Heart right ventricle (tissue), 16 donors: ENCODE measurements at places on chromosomes 1 and 21. TPM values are rescaled to one million over a fixed set of nuclear protein-coding genes. Genes with fewer than 3 reads are reported as not detected.

The NFYC gene
- 73.4 TPM for total RNA-seq

DNA sequence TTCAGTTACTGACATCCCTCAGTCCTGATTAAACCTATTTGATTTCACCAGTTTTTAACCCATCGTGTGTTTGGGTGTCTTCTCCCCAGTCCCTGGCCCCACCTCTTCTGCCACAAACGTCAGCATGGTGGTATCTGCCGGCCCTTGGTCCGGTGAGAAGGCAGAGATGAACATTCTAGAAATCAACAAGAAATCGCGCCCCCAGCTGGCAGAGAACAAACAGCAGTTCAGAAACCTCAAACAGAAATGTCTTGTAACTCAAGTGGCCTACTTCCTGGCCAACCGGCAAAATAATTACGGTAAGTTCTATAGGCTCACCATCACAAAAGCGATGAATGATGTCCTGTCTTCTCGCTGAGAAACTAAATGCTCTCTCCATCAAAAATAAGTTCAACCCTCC, 28.7 kb downstream of the NBPF3 start:
- no peak for DNase-seq

DNA sequence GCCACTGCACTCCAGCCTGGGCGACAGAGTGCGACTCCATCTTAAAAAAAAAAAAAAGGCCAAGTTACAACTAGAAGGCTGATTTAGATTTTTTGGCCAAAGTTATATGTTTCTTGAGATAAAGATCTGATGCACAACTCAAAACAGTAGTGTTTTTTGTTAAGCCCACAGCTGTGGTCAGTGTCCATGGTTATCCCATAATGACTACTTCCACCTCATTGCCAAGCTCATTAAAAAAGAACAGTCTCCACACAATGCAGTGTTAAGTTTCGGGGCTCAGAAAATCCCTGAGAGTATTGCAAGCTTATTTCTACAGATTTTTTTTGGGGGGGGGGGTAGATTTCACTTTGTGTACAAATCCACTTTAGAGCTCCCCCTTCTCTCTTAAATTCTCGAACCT, 120.5 kb downstream of the RUNX1 start:
- no peak for DNase-seq

DNA sequence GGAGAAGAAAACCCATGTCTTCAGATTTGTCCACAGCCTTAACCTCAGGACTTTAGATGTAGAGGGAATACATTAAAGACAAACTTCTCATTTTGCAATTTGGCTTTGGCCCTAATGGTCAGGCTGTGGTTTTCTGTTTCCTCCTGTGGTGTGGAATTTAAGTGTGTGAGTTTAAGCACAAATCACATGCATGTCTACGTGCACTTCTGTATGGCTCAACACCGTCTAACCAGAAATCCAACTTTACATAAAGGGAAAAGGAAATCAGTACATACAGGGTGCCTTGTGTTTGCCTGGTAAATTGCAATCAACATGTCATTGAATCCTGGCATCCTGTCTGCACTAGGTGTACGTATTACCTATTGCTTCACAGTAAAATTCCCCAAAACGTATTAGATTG, 1.2 kb upstream of the ZNF124 start:
- DNase-seq = no peak

DNA sequence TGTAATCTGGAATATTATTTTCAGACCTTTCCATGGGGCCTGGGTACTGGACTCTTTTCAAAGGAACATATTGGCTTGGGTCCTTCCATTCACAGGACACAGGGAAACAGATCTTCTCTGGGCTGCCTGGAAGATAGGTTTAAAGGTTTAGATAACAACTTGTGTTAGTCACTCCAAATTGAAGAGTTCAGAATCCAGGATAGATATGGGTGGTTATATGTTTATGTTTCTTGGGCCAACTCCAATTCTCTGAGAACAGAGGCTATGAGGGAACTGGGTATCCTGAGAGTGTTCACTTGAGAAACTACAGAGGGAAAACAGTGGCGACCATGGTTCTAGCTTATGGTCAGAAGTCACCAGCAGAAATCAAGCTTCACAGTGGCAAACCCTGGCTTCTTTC, 8.7 kb upstream of the PIGM start:
- DNase-seq = no peak

DNA sequence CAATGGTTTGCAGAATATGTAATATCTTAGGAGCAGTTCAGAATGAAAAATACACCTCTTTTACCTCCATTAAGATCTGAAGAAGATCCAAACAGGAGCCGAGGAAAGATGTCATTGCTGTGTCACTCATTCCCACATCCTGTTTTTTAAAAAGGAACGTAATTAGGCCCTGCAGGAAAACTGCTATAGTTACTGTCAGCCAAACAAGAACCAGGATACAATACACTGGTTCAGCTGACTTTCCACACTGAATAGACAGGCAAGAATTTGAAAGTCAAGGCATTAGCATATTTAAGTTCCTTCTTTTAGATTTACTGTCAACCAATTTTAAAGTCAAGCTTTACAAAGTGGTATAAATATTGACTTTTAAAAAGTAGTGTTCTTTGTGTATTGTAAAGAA, 63.8 kb downstream of the IARS2 start:
- no peak for DNase-seq

DNA sequence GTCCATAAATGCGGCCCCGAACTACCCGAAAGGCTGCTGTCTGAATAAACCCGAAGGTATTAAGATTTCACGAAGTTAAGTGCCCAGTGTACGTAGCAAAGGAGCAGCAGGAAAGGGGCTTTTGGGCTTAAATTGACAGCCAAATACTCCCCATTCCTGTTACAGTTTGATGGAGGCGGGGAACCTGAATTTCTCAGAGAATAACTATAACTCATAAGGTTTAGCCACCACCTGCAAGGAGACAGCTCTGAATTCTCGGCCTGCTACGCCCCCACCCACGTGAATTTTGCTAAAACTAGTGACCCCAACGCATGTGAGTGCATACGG, 5.2 kb downstream of the GFI1 start:
- no peak for DNase-seq

- DNase-seq = no peak
These were observed 92.6 kb downstream of the NID1 start for GRCh38 chr1:235972311-235972689.

DNA sequence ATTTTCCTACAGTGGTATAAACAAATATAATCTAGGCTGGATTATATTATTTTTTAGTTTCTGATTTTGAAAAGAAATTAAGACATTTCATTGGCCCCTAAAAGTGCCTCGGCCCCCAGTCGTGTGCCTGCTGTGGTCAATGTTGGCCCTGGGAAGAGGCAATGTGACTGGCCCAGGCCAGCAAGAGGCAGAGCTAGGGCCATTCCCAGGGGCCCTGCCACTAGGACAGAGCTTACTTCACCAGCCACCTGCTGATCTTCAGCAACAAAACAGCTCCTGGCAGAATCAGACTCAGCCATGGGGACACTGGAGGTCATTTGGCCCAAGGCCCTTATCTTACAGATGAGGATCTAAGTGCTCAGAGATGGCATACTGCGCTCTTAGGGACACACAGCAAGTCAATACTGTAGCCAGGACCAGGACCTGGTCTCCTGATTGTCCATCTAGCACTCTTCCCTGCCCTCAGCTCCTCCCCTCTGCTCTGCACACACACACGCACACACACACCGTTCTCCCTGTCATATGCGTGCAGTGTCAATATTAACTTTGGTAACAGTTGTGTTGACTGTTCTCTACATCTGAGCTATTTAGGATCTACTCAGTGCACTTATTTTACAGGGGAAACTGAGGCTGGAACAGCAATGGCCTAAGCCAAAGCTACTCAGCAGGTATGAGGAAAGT, 16.6 kb upstream of the KLHDC7A start:
- DNase-seq = no peak

The USP1 gene
- 16.4 TPM for total RNA-seq

DNA sequence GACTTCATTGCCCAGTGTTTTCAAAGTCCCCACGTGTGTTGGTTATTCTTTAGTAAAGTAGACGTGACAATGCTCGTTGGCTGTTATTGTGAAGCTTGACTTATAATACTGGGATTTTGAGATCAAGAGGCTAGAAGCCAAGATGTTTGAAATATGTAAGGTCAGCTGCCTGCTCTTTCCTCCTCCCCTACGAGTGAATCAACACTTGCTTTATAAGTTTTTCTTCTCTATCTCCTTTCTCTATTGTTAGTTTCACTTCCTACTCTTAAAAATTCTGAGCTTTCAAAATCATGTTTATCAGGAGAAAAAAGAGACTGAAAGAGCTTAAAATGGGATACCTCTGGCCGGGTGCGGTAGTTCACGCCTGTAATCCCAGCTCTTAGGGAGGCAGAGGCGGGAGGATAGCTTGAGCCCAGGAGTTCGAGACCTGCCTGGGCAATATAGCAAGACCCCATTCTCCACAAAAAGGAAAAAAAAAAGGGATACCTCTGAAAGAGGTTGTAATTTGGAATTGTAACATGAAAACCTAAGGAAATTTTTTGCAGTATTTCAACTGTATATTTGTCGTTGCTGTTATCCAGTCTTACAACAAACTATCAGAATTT, 72.0 kb downstream of the EPB41 start:
- DNase-seq = no peak

GRCh38 chr1:11178021-11179015, 10.8 kb upstream of the ANGPTL7 start:
- DNase-seq = no peak

The SPRR1B gene
- total RNA-seq = not detected

The ST6GALNAC5 gene
- 0.17 TPM for total RNA-seq

- DNase-seq = no peak
These were observed 2162.0 kb downstream of the MRPL39 start for GRCh38 chr21:23445307-23445706.

The SLFNL1 gene
- total RNA-seq = 0.15 TPM

- no peak for DNase-seq
These were observed 481.3 kb downstream of the CAMTA1 start for GRCh38 chr1:7266561-7266960.

The IL19 gene
- not detected for total RNA-seq

DNA sequence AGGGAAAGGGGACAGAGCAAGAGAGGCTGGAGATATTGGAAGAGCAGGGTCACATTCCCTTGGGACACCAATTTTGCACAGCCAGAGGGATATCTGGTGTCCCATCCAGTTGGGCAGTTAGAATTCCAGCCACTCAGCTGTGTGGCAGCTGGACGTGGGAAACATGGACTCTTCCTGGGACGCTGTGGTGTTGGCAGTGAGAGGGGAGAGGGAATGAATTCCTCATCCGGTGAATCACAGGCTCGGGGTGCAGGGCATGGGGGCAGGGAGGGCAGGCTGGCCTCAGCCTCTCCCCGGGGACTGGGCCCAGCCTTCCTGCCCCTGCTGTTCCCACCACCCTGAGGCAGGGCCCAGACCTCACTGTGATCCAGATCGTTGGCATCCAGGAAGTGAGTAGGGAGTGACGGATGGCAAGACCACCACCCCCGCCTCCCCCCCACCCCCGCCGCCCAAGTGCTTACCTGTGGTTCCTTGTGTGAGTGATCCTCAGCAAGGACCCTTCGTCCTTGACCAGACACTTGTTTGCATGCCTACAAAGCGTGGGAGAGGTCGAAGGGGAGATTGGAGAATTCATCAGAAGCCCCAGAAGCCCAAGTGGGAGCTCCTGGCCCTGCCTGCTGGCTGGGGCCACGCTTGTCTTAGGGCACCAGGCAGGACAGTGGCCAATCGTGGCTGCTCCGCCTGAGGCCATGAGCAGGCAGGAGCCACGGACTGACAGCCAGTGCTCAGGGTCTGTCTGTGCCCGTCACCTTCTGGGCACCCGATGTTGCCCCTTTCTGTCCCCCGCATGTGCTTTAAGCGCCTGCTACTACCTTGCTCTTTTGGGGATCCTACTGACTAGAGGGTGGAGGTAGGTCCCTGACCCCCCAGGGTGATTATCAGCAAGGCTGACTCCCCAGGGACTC, 8.7 kb downstream of the WNT3A start:
- peak; percentile 3 for DNase-seq

DNA sequence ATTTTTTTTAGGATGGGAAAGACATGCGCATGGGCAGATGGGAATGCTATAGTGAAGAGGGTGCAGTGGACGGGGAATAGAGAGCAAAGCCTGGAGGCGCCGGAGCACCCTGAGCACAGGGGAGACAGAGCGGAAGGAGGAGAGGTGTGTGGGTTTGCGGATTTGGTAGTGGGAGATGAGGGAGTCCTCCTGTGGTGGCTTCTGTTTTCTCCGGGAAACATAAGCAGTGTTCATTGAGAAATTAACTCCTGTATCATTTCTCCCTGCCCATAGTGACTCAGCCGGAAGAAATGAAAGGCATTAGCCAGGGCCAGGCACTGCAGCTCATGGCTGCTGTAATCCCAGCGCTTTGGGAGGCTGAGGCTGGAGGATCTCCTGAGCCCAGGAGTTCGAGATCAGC, 4.7 kb upstream of the PTPRF start:
- no peak for DNase-seq

DNA sequence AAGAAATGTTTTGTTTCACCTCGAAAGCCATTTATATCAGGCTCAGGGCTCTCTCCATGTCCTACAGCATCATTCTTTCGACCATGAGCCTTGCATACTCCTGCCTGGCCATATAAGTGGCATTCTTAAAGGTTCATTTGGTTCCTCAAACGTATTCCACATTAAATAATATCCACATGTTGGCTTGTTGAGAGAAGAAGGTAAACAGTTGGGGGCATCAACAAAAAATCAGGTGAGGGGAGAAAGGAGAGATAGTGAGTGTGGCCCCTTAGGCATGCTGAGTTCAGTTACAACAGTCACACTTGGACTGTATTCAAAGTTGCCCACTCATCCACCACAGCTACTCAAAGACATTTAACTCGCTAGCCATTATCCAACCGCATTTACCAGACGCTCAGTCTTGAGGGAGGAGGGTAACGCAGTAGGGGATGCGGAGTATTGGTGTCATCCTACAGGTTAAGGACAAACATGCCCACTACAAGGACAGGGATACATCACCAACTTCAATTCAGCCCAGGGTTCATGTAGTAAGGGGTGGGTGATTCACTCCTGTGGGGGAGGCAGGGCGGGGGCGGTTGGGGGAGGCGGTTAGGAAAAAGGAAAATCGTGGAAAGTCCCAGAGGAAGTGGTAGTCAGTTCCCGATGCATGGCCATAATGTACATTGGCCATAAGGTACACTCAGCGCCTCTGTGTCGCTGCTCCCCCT, 1.4 kb downstream of the ZNF697 start:
- no peak for DNase-seq

The FMO2 gene
- total RNA-seq = 48.2 TPM

GRCh38 chr1:197129698-197130097, 16.8 kb downstream of the ASPM start:
- DNase-seq = no peak

- DNase-seq = no peak
These were observed 149.8 kb downstream of the PTPRC start for GRCh38 chr1:198788561-198789064.

- DNase-seq = no peak
These were observed 341.8 kb downstream of the LMX1A start for GRCh38 chr1:165014753-165015152.
